ENCODE measurements at places on chromosomes 3 and 15.

- no peak for DNase-seq
Observed at GRCh38 chr3:100748220-100748619, 38.9 kb downstream of the TFG start.

DNA sequence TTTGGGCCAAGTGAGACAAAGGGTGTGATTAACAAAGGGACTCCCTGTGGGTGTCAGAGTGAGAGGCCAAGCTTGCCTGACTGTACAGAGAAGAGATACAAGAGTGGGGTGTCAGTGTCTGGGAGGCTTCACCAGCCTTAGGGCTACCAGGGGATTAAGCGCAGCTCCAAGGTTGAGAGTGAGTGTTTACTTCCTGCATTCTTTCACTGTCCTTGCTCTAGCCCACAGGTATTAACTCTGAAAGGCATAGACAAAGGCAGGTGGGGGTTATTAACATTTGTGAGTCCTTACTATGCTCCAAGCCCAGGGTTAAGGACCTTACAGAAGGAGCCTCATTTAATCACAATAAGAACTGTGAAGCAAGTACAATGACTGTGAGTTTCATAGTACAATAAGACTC is 107.6 kb downstream of the IL20RB start:
- DNase-seq: no peak

- no peak for DNase-seq
Observed at GRCh38 chr3:117278424-117279190, 569.0 kb downstream of the TUSC7 start.

DNA sequence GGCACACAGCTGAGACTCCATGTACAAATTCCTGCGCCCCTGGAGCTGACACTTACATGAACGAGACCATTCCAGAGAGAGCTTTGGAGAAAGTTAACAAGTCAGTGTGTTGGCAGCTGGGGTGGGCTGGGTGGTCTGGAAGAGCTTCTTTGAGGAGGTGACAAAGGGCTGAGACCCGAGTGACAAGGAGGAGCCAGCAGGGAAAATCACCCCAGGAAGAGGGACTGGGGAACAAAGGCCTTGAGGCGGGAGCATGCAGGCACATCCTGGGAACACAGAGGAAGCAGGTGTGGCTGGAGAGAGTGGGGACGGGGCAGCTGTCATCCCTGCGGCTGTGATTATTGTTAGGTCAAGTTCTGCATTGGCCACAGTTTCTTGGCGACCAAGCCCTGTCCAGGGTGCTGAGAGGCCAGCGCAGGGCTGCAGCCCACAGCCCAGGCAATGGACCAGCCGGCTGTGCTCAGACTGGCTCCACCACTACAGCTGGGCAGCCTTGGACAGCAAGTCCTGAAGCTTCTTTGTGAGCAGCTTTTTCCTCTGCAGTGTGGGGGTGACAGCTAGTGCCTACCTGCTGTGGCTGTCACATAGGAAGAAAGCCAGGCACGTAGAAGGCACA is 34.2 kb upstream of the PRR23E start:
- peak; percentile 9 for DNase-seq

DNA sequence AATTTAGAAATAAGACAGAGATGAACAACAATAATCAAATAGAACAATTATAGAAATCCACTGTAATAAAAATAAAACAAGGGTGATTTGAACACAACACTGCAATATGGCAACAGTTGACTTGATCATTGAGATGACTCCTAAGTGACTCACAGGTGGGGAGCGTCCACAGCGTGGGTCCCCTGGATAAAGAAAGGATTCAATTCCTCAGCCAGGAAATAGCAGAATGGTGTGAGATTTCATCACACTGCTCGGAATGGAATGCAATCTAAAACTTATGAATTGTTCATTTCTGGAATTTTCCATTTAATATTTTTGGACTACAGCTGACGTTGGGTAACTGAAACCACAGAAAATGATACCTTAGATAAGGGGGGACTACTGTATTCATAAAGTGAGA is 82.0 kb downstream of the CNTN3 start:
- DNase-seq: peak; percentile 49

- peak; percentile 95 for DNase-seq
Observed at GRCh38 chr15:98727115-98728040, 79.0 kb downstream of the IGF1R start.

DNA sequence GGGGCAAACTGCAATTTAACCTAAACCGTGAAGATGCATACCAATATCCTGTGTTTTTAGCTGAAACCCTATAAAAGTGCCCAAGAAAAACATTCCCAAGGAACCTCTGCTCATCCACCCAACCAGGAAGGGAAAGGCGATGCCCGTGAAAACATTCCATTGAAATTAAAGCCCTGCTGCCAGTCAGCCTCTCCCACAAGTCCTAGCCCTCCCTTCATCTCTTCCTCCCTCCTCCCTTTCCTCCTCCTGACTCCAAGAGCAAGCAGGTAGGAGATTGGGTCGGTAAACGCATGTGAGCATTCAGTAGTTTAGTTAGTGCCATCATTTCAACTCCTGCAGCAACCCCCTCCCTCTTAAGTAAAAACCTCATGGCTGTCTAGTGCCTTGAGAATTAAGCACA is 27.7 kb downstream of the HES1 start:
- DNase-seq: no peak

DNA sequence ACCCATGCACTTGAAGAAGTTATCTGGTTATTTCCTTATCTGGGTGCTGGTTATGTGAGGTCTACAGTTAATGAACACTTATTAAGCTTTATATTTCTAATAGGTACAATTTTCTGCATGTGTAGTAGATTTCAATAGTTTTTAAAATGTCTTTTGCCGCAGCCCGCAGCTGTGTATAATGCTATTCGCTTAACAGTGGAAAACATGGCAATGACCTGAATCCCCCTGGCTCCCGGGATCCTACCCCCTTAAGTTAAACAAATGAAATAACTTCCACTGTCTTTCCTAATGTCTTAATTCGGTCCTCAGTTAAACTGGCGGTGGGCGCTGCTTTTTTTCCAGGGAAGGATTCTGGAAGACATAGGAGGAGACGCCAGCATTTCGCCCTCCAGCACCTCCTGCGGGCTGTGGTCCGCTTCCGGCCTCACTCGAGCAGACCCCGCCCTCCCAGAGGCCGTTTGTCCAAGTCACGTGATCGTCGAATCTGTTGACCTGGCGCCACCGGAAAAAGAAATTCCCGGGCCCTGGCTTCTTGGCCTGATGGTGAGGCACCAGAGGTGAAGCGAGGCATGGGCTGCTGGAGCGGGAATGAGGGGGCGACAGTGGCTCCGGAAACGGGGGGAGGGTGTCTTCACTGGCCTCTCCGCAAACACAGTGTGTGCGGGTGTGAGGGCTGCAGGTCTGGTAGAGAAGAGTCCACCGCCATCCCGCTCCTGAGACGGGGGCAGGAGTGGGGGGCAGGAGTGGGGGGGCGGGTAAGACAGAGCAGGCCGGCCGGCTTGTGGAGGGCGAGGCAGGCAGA is 45.6 kb upstream of the CSPG4 start:
- DNase-seq: peak; percentile 80

- peak; percentile 47 for DNase-seq
Observed at GRCh38 chr3:106850437-106850836, 526.8 kb upstream of the CCDC54 start.

- no peak for DNase-seq
Observed at GRCh38 chr15:51483985-51484384, 138.6 kb downstream of the DMXL2 start.

- DNase-seq: no peak
Observed at GRCh38 chr15:31214158-31214863, 112.3 kb upstream of the KLF13 start.

DNA sequence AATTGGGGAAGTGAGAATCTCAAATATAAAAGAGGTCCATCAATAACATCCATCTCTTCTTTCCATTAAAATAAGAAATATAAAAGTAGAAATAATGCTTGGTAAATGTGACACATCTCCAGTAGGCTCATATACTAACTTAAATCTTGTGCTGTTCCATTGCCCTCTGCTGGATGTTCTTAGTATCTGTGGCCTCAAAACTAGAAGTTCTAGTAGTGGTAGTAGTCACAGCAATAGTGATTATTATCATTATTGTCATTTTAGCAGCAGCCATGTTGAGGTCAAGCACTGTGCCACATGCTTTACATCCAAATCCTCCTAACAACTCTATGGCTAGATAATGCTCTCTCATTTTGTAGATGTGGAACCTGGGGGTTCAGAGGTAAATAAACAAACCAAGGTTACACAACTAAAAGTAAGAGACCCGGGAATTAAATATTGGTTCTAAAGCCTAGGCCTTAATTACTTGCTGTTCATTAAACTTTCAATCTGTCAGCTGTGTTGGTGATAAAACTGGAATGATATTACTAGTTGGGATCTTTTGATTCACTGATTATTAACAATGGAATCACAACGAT is 20.2 kb upstream of the BTLA start:
- DNase-seq: peak; percentile 90

DNA sequence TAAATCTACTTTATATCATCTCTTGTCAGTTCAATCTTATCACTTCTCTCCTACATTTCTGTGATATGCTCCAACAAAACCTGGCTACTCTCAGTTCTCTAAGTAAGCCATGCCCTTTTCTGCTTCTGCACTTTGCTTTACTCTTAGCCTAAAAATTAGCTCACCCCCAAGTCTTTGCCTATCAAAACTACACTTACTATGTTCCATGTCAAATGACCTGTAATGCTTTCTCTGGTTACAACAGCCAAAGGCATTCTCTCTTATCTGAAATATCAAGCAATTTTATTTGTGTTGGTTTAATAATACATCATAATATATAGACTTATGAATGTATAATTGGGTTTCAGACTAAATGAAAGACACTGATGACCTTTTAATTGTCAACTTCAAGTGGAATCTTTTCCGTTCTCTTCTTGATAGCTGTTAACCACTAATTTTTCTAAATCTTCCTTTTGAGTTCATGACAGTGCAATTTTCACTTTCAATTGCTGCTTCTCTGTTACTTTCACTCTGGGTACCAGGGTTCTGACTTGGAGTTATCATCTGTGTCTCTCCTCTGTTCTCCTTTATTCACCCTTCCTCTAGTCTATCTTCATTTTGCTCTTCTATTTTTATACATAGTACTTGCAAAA is 619.0 kb upstream of the GOLIM4 start:
- no peak for DNase-seq

- no peak for DNase-seq
Observed at GRCh38 chr15:83673385-83673784, 19.5 kb downstream of the ADAMTSL3 start.

- DNase-seq: no peak
Observed at GRCh38 chr3:56881841-56882240, 80.1 kb upstream of the ARHGEF3 start.

DNA sequence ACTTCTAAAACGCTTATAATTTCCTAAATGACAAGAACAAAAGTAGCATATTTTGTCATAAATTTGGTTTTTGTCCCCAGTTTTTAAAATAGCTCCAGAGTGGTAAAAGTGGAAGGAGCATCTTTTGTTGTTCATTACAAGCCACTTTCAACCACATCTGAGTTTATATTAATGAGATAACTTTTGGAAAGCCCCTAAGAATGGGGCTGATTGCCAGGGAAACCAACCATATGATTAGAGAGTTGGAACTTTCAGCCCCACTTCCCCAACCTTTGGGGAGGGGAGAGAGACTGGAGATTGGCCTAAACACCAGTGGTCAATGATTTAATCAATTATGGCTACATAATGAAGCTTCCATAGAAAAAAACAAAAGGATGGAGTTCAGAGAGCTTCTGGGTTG is 57.4 kb downstream of the CPA3 start:
- DNase-seq: no peak

DNA sequence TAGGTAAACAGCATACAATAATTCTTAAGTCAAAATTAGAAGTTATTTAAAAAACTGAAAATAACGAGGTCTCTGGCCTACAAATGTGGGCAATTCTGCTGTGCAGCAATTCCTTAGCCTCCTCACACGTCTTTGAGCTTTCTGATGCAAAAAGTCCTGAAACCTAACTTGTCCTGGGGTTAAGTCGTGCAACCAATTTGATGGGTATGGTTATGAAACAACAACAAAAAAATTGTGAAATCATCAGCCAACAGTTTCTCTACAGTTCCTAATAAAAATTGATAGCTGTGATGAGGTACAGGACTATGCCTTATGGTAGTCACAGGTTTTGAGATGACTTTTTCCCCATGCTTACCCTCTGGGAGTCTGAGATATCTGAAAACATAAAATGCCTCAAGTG is 6.5 kb upstream of the GLB1 start:
- DNase-seq: no peak

DNA sequence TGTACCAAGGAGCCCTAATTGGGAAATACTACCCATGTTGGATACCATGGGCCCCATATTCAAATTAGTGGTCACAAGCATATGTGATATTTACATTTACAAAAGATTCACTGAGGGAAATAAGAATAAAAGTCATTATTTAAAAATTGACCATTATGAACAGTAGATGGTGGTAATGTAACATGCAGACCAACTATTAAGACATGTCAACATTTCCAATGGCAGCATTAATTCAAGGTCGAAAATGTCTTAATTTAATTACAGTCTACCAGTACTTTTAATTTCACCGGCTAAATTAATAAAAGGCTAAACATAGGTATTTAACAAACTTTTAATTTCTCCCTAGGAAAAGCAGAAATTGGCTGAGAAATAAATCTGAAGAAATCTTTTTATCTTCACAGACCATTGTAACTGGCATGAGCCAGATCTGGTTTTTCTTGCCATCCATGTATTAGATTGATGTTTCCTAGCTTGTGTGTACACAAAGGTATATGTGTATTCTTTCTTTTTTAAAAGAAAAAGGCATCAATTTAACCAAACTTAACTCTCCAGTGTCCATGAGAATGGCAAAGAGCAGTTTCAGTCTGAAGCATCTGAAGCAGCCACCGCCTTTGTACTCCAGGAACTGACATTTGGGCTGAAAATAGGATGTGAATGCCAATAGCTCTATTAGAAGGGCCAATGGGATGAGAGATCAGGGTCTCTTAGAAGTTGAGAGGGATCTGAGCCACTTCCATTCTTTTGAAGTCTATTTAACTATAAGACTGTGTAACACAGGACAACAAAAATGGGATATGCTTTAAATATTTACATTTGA is 26.6 kb downstream of the NEK11 start:
- no peak for DNase-seq

GRCh38 chr3:133408366-133408765 is 8.5 kb downstream of the BFSP2 start:
- DNase-seq: peak; percentile 48

GRCh38 chr3:23182996-23183513 is 20.1 kb upstream of the UBE2E2 start:
- no peak for DNase-seq

GRCh38 chr3:195015021-195015420 is 255.9 kb downstream of the XXYLT1 start:
- no peak for DNase-seq

DNA sequence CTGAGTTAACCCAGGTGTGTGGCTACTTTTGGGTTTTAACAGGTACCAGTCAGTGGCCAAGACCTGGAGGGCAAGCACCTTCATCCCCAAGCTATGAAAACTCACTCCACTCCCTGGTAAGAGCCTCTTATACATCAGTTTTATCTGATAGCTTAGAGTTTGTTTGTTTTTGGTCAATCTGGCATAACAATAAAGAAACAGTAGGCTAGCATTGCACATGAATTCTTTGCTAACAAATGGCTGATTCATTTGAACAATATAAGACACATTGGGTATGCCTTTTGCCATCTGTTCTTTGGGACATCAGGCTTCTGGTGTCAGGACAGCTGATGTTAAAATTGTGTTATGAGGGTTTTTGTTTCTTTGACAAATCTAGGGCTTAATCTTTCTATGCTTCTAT is 125.0 kb upstream of the CGNL1 start:
- DNase-seq: no peak

- no peak for DNase-seq
Observed at GRCh38 chr3:42007785-42008184, 45.9 kb upstream of the ULK4 start.

GRCh38 chr3:12978682-12979081 is 94.5 kb downstream of the IQSEC1 start:
- DNase-seq: no peak

- no peak for DNase-seq
Observed at GRCh38 chr3:111999484-112000324, 982 bp downstream of the TAGLN3 start.
